ENCODE measurements at places on chromosomes 5 and 9.
A peak's percentile ranks its signal among the peaks of the same experiment; 100 is the strongest.

DNA sequence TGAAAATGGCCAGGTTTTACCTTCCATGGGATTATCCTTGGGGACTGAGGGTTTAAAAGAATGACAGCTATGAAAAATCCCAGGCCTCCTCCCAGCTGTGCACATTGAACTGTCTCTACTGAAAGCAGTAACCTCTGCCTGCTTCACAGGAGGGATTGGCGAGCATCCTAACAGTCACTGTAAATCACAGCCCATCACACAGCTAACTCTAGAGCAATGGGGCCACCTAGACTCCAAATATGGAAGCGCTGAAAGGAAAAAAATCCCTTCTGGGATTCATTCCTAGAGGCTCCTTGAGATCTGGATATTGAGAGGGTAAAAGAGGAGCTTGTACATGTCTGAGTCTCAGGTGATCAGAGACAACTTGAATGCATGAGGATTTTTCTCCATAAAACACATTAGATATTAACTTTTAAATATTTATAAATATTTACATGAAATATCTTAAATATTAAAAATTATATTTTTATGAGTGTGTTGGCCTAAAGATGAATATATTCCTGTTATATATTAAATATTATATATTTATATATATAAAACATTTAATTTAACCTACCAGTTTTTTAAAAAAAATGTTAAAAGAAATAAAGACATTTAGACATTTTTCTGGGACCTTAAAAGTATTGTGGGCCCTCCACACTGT is 133.8 kb upstream of the SLC24A2 start:
- DNase-seq, result peak; percentile 25

DNA sequence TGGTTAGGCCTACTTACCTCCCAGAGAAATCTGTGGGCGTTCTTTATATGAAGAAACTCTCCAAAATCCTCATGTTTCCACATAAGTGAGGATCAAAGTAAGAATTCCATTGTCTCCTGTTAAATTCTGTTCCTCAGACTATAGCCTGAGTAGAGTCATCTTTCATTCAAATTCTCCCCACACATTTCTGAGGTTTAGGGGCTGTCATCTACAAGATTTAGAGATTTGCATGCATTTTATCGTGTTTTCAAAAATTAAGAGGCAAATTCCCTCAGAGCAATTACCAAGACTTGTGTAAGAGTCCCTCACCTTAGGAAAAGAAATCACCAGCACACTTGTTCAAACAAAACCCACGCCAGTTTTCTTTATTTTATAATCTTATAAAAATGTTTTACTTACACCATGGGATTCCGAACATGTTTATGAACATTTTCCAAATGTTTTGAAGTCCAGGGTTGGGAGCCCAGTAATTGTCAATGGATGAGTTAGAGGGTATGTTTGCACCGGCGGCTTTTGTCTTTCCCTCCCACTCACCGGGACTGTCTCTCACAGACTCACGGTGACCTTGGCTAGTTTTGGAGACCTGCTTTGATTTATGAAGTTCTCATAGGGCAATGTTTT is 367.6 kb downstream of the ENC1 start:
- DNase-seq, result no peak

DNA sequence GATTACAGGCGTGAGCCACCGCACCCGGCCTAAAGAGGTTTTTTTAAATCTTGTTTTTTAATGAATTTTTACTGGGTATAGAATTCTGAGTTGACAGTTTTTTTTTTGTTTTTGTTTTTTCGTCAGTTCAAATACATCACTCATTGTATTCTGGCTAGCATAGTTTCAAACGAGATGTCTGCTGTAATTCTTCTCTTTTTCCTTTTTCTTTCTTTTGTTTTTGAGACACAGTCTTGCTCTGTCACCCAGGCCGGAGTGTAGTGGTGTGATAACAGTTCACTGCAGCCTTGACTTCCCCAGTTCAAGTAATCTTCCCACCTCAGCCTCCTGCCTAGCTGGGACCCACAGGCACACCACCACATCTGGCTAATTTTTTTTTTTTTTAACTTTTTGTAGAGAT is 2.2 kb upstream of the PRRT1B start:
- DNase-seq, result no peak

DNA sequence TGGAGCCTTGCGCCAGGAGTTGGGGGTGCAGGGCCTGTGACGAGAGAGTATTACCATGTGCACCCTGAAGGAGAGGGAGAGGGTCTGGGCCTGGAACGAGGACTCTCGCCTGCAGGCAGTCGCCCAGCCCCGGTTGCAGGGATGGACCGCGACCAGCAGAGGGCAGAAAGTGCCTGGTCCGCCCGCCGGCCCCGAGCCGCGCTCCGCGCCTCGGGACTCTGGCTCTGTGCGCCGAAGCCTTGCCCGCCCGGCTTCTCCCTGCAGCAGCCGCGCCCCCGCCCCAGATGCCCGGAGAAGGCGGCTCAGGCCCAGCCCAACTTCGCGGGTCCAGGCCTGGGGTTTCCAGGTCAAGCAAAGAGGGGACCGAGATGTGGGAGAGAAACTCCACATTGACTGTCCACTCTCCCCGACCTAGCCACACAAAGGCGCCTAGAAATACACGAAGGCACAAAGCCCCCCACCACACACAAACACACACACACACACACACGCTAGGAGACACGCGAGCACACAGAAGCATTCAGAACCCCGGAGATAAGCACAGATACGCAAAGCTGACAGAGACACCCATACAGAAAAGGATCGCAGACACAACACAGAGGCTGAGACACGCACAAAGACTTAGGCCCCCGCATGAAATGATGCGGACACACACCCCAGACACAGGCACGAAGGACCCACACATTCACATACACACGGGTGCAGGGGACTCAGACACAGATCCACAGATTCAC is 2.0 kb upstream of the LMX1B start:
- DNase-seq, result peak; percentile 89

DNA sequence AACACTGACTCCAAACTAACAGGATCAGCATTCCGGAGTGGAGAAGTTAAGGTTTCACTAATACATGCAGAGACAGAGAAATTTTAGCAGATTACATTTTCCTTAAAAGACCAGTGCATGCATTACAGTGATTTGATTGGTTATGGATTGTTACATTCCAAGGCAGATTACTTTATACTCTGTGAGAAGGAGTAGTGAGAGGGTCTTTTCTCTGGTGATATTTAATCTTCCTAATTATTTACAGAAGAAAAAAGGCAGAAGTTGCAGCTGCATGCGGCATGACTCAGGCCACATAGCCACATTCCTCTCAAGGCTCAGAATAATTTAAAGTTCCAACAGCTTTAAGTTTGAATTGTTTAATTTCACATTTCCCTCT is 53.0 kb upstream of the PDZD2 start:
- DNase-seq, result no peak

DNA sequence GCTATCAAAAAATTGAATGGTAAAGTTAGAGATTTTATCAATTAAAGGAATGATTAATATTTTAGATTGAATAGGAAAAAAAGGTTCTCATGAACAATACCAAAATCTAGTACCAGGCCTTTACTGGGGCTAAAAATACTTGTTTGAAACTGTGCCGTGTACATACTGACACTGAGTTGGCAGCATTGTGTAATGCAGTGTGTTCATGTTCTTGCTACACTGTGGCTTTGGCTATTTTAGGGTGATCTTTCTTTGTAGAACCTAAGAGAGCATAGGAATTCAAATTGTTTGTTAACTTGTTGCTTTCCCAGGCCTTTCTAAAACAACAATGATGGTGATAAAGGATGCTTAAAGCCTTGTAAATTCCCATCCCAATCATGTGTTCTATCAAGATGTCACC is 80.9 kb downstream of the KIF4B start:
- DNase-seq, result no peak

- DNase-seq, result no peak
Measured at GRCh38 chr5:150022158-150022531, 21.6 kb downstream of the HMGXB3 start.
